Stimulated activated CD4-positive, alpha-beta T cell treated with anti-CD3 and anti-CD28 coated beads, Interleukin-1b, Interleukin-23, amount 100 ng/mL, for 1 hour (primary cell): ENCODE measurements at places on chromosomes 4 and X.

GRCh38 chrX:47446971-47447370 is 36.1 kb downstream of the ZNF41 start:
- no peak for DNase-seq

GRCh38 chr4:306551-306961 is 1.3 kb upstream of the ZNF732 start:
- DNase-seq, result no peak

DNA sequence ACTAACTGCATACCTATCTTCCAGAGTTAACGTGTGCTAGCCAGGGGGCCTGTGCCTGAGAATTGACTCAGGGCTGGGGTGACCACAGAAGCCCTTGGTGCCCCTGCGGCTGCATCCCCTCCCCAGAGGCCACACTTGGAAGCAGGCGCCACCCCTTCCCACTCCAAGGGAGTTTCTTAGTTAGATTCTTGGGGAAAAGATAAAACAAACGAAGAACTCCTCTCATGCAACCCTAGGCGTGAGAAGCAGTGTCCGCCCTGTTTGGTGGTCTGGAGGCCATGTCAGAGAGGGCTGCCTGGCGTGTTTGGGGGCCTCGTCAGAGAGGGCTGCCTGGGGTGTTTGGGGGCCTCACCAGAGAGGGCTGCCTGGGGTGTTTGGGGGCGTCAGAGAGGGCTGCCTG is 50.3 kb upstream of the HGFAC start:
- DNase-seq, result no peak

DNA sequence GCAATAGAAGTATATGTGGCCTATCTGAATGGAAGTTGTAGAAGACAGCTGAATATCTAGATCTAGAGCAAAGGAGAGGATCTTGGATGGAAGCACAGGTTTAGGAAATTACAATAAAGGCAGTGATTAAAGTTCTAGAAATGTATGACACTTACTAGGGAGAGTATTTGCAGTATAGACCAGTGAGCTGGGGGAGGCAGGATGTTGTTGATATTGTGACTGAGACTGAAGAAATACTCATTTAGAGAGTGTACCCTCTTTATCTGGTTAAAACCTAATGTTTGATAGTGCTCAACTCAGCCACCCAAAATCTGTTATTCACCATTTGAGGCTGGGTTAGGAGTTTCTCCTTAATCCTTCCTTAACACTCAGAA is 439.5 kb downstream of the GRXCR1 start:
- DNase-seq, result no peak
